ENCODE measurements at places on chromosomes 11 and 22. TPM values are rescaled to one million over a fixed set of nuclear protein-coding genes. Genes with fewer than 3 reads are reported as not detected.

GRCh38 chr11:27211370-27212127 is 151.5 kb downstream of the CCDC34 start:
- no peak for DNase-seq

DNA sequence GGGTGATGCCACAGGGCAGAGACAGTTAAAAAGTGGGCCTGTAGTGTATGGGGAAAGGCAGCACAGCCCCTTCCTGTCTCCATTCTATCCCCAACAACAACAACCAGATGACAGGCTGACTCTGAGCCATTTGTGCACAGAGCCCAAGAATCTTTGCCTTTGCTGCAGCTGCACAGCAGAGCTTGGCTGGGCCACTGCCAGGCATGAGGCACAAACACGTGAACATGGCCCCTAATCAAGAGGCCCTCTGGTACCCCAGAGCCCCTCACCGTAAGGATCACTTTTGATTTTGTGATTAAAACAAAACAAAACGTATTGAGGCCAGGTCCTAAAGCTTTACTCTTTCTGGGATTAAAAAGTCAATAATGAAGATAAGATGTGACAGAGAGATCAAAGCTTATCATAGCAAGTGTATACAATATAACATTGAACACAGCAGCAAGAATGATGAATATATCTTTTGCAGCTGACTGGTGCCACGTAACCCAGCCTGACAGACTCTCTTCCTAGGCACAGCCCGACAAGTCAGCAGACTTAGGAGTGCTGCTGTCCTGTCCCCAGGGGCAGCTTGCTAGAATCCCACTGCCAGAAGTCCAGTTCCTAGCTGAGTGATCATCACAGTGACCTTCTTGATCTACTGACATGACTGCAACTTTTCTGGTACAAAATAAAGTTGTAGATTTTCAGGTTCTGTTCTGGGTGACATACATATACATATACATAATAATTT is 117.8 kb downstream of the SERGEF start:
- no peak for DNase-seq

JAML gene
- total RNA-seq = not detected

DNA sequence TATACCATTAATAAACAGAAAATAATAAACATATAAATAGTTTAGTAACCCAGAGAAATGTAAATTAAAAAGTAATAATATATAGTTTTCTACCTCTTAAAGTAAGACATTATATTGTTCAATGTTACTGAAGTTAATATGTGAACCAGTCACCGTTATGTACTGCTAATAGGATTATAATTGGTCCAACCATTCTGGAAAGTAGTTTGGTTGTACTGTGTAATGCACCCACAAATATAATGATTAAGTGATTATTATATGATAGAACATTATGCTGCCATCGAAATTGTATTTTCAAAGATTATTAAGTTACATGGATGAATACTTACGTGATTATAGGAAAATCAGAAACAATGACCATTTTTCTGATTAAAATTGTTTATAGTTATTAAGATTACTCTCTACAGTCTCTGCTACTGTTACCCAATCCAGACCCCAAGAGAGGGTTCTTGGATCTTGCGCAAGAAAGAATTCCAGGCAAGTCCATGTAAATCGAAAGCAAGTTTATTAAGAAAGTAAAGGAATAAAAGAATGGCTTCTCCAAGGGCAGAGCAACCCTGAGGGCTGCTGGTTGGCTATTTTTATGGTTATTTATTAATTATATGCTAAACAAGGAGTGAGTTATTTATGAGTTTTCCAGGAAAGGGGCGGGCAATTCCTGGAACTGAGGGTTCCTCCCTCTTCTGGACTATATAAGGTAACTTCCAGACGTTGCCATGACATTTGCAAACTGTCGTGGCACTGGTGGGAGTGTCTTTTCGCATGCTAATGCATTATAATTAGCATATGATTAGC is 50.1 kb downstream of the ACER3 start:
- DNase-seq = no peak

- DNase-seq = no peak
Observed at GRCh38 chr11:96554236-96554820, 164.5 kb downstream of the JRKL start.

DNA sequence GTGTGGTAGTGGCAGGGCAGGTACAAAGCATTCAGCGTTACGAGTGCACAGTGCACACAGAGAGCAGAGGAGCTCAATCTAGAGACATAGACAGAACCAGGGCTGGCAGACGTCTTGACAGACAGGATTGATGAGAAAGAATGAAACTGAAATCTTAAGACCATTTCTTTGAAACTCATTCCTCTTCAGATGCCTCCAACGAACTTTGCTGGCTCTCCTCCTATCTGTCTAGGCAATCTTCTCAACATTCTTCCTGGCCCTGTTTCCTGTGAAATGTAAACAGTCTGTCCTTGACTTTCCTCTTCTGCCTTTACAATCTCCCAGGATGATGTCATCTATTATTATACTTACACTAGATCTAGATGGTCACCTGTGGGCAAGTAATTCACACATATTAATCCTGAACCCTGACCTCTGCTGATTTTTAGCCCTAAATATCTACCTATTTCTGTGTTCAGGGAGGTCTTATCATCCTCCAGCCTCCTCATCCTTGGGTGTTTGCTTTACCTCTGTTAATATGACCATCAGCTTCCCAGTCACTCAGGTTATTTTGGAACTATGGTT is 119.5 kb downstream of the ENTHD1 start:
- DNase-seq = no peak

WNT7B gene
- total RNA-seq = 0.18 TPM

DNA sequence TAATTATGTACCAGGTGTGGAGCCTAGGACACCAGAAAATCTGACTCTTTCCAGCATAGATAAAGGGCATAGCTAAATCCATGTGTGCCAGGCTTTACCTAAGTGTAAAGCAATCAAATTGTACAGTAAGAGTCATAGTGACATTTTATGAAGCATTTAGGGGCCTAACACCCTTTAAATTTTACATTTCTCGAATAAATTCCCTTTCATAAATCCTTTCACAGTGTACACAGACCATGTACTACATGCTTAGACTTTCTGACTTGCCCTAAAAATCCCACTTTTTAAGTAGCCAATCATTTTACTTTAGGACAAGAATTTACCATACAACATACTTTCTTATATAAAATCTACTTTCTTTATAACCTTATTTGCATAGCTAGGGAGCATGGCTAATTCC is 727.6 kb upstream of the LUZP2 start:
- DNase-seq = no peak

SERPINH1 gene
- total RNA-seq = 1,204 TPM

- no peak for DNase-seq
Observed at GRCh38 chr11:1830004-1830321, 4.8 kb upstream of the SYT8 start.

DNA sequence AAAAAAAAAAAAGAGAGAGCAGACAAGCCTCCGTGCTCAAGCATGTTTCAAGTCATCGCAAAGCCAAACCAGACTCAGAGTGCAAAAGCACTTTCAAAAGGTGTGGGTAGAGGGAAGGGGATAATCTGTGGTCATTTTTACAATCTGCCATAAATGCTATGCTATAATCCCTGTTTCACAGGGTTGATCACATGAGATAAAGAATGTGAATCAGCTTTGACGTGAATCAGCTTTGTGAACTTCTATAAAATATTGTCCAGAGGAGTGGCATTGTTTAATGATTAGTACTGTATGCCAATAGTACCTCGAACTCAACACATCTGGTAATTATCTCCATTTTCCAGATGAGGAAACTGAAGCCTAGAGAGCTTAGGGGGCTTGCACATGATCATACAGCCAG is 20.0 kb upstream of the POLD3 start:
- no peak for DNase-seq

TRIM6 gene
- 2.1 TPM for total RNA-seq

- peak; percentile 65 for DNase-seq
Observed at GRCh38 chr11:73218830-73219215, 742 bp downstream of the P2RY2 start.

DNA sequence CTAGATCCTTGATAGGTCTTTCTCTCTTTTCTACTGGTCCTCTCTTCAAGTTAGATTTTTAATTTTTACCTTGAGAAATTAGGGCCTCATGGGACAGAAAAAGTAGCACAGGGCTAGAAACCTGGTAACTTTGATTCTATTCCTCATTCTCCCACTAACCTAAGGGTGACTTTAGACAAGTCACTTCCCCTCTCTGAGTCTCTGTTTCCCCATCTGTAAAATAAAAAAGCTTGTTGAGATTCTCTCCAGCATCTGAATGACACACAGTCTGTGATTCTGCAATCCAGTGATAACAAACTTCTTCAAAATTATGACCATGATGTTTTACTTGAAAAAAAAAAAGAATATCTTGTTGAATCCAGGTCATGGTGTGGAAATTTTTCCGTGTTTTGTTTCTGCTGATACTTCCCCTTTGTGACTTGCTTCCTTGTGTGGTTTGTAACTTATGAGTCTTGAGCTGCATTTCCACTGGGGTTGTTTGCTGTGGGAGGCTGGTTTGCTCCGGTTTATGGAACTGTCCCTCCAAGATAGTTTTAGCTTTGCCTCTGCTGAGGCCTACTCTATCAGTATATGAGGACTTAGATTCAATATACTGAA is 9.8 kb upstream of the MPEG1 start:
- DNase-seq = no peak

GRCh38 chr11:33724644-33725035 is 11.6 kb downstream of the CD59 start:
- no peak for DNase-seq

DNA sequence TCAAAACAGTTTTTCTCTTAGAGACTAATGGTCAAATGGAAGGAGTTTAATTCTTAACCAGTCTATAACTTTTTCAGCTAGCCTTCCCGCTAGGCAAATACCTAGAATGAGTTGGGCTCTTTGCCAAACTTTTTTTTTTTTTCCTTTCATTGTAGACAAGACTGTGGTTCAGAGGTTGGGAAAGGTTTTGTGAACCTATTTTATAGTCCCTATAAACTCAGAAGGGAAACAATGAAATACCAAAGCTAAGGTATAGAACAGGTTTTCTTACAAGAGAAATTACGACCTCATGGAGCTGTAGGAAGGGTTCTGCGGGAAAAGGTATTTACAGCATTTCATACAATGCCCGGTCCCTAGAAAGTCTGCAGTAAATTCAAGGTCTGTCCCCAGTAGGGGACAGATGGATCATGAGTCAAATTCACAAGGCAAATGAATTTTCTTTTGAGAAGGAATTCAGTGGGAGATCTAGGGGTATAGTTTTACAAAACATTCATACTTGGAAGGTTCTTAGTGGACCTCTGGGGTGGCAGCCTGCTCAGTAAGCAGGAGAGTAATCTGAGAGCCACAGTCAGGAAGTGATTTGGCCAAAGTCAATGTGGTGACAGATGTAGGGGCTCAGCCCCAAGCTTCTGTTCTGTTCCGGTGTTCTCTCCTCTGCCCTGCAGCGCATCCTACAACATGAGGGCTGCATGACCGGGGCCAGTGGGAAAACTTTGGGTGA is 146.8 kb downstream of the DBX1 start:
- DNase-seq = no peak
